ENCODE measurements at places on chromosomes 2 and 18.
A peak's percentile ranks its signal among the peaks of the same experiment; 100 is the strongest.

DNA sequence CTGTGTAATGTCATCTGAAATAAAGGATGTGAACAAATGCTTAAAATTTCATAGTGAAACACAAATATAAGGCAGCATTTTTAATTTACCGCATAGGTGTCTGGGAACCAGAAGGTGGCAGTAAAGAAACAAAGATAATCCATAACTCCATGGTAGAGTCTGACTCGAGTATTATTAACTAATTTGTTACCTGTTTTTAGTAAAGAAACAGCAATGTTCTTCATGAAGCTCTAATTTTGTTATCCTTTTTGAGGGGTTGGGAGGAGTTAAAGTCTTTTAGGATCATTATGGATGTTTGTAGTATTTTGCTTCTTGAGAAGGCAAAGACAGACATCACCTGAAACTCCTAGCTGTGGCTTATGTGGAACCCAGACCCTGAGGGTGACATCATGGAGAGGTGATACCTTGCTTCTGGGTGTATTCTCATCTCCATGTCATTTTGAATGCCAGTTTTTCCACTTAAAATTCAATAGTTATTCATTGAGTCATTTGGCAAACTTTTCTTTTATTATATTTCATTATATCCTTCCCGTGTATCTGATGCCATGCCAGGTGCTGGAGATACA lies 286.2 kb upstream of the EPAS1 start:
- DNase-seq, result no peak

- no peak for DNase-seq
These were observed 95.5 kb upstream of the CREB1 start for GRCh38 chr2:207434306-207434705.

- no peak for DNase-seq
These were observed 2.1 kb upstream of the TRIB2 start for GRCh38 chr2:12714391-12715221.

DNA sequence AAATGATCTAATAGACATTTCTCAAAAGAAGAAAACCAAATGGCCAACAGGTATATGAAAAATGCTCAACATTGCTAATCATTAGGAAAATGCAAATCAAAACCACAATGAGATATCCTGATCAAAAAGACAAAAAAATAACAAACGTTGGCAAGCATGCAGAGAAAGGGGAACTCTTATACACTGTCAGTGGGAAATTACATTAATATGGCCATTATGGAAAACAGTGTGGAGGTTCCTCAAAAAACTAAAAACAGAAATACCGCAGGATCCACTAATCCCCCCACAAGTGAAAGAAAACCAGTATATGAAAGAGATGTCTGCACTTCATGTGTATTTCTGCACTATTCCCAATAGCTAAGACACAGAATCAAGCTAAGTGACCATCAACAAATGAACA lies 57.7 kb upstream of the CTIF start:
- no peak for DNase-seq

GRCh38 chr18:33495278-33495677 lies 54.8 kb upstream of the CCDC178 start:
- peak; percentile 55 for DNase-seq
